ENCODE measurements at places on chromosomes 7 and 10.

DNA sequence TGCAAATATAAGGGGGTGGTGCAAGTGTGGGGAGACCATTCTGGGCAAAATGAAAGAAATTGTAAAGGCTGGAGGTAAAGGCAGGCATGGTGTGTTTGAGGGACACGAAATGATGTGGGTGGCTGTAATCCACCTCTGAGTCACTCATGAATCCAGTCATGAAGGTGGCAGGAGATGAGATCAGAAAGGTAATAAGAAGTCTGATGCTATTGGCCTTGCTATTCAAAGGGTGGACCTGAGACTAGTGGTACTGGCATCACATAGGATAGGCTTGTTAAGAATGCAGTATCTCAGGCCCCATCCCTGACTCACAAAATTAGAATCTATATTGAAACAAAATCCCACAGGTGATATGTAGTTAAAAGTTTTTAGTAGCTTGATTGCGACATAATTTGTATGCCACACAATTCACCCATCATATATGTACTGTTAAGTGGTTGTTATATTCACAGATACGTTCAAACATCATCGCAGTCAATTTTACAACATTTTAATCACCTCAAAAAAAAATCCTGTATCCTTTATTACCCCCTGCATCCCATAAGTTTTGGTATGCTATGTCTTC, 85.6 kb downstream of the ST8SIA6 start:
- no peak for DNase-seq

DNA sequence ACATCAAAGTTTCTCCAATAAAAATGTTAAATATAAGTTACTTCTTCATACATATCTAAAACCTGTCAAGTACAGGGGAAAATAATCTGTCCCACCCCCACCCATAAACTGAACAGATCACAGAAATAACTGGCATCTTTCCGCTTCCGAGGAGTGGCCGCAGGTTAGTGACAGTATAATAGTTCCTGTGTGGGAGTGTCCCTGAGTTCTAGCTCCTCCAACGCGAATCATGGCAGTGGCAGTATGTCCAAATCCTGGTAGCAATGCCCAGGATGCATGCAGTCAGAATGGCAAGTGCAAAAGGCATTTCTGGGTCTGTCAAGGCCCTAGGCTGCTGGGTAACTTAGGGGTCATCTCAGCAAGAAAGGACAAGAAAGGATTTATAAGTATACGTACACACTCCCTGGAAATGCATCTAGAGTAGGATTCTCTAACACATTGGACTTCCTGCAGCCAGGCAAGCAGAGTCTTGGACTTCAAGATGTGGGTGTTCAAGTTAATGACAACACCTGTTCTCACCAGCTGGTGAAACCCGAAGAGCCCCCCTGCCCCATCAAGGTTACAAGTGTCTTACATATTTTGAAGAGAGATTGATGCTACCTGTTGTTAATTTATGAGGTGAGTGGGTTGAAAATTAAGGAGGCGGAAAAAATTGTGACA, 94.4 kb upstream of the COL1A2 start:
- DNase-seq, result no peak

- DNase-seq, result no peak
Measured at GRCh38 chr7:24325708-24326107, 41.7 kb downstream of the NPY start.

DNA sequence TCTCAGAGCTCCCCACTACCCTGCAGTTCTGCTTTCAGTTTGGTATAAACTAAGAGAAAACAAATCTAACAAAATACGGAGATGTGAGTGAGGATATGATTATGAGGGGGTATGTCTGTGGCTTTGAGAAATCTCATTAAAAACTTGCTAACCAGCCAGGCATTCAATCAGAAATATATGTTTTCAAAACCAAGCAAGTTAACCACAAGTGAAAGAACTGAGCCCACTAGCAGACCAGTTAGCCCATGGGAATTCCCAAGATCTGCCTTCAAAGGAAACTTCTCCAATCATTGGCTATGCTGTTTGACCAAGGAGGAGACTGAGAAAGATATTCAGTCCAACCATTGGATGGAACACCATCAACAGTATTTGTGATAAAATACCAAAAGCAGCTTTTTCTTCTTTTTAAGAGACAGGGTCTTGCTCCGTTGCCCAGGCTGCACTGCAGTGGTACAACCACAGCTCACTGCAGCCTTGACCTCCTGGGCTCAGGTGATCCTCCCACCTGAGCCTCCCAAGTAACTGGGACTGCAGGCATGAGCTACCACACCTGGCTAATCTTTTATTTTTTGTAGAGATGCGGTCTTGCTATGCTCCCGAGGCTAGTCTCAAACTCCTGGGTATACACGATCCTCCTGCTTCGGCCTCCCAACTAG, 41.2 kb downstream of the FGFR2 start:
- no peak for DNase-seq

DNA sequence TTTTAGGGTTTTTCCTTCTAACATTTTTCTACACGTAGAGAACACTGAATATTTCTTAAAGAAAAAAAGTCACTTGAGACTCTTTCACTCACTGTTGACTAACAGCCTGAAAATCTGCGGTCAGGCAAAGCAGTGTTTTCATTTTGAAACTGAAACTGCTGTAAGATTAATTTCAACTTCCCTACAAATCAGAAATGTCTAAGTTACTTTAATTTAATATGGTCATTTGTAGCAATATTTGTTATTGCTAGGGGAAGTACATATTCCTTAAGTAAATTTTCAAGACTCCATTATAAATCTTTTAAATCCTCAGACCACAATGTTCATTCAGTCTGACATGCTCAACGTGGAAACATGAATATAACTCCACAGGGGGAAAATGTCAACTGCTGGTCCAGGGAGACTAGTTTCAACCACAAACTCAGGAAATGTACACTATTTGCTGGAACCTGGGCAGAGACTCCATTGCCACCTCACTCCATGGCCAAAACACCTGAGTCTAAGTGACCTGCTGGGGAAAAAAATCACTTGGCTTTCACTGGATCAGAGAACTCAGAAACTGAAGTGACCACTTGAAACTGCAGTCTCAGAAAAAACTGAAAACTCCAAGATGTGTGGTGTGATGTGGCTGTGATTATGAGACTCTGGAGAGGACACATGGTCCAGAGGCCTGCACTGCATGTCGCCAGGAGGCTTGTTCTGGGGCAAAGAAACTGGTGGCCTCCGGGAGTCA, 161.2 kb downstream of the TAX1BP1 start:
- no peak for DNase-seq

DNA sequence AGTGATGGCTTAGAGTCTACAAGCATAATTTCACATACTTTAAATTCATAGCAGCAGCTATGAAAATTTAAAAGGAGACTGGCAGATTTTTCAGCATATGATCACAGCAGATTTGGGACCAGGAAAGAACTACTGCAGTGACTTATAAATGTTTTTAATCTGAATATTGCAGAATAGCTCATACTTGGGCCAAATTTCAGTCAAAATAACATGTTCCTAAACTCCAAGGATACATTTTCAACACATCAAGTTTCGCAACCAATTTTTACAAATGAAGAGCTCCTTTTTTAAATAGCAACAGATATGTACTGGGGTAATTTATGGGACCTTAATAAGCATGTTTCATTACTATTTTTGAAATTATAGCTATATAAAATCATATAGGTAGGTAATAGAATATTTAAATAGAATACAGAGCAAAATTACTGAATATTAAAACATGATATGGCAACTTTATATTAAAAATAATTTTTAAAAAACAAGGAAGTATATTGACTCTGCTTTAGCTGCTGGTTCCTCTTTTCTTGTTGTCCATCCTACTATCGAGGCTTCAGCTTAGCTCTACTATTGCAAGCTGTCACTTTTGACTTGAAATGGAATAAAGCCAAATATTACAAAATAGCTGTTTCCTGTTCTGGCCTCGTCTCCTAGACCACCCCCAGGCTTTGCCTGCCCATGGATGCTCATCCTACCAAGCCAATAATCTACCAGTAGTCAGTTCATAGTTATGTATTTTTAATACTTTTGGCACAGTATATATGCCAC, 123.1 kb downstream of the NRBF2 start:
- no peak for DNase-seq

DNA sequence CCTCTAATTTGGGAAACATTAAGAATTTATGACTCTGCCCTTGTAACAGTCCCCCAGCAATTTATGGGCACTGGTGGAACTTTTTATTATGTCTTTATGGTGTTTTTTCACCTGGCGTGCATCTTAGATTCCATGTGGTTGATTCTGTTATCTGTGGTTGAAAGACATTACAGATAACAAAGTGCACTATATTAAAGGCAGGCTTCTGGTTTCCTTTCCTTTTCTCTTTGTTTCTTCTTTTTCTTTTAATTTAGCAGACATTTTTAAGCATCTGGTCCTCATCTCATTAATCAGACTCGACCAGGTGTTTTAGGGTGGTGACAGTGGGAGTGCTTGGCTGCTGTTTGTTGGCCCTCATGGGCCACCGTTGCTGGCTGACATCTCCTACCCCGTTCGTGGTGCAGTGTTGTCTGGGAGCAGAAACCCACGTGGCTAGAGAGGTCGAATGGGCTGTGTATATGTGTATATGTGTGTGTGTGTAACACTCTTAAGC, 77.4 kb downstream of the LRMDA start:
- no peak for DNase-seq

- no peak for DNase-seq
Measured at GRCh38 chr10:55500931-55501559, 700.0 kb upstream of the PCDH15 start.

DNA sequence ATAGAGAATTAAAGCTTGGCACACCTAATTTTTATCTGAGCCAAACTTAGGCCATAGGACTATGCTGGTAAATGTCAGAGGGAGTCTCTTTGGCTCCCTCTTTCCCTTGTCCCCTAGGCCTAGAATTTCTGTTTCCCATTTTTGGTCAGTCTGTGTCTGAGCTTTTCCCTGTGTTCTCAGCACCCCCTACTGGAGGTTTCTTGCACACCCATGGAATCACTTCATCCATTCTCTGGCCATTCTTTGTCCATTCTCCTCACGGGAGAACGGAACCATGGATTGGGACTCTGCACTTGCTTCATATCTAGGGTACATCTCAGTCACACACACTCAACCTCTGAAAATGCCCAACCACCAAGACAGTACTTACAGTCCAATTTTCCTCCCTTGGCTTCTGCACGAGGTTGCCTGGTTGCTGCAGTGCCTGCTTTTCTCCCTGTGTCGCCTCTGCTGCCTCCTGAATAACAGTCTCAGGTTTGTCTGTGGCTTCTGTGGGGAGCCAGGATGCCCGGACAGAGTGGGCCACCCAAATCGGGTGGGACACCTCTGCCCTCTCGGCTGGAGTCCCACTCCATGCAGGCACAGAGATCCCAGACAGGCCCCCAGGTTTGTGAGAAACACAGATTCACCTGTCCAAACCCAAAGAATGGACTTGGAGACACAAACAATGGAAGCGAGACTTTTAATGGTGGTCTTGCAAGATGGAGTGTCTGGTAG, 35.1 kb upstream of the DNAH11 start:
- DNase-seq, result no peak

DNA sequence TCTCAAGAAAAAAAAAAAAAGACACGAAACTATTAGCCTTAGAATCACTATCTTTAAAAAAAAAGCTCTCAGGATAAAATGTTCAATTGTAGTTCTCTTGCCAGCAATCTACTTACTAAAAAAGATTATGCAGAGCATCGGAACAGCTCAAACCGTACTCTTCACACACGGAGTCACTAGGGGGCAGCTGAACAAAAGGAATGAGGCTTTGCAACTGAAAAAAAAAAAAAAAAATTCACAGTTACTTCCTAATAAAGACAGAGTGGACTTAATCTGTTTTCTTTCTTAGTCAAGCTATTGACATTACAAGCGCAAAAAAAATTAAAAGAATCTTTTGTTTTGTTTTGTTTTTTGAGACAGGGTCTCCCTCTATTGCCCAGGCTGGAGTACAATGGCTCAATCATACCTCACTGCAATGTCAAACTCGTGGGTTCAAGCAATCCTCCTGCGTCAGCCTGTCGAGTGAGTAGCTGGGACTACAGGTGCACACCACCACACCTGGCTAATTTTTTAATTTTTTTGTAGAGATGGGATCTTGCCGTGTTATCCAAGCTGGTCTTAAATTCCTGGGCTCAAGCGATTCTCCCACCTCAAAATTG, 11.5 kb downstream of the PMS2 start:
- DNase-seq, result peak; percentile 30

Measured in stimulated activated naive CD4-positive, alpha-beta T cell (primary cell).